ENCODE measurements at places on chromosomes 7 and 10. TPM values are rescaled to one million over a fixed set of nuclear protein-coding genes. Genes with fewer than 3 reads are reported as not detected.

TAS2R5 gene
- not detected for polyA plus RNA-seq

ACADSB gene
- polyA plus RNA-seq: 25.1 TPM

ODAD2 gene
- not detected for polyA plus RNA-seq

LRIT2 gene
- polyA plus RNA-seq: not detected

ORC5 gene
- 49.6 TPM for polyA plus RNA-seq
